A549 treated with CpdA at 1 μM for 4 hours (cell line): ENCODE measurements at places on chromosomes 12 and 14. TPM values are rescaled to one million over a fixed set of nuclear protein-coding genes. Genes with fewer than 3 reads are reported as not detected.

AMN gene
- 0.16 to 0.45 TPM (median 0.39 TPM) in 5 replicates for total RNA-seq

KLRG1 gene
- 1.1 to 2.1 TPM (median 1.4 TPM) in 5 replicates for total RNA-seq

KRT76 gene
- not detected in 5 replicates for total RNA-seq

SMOC1 gene
- 15.6 to 24.6 TPM (median 21.7 TPM) in 5 replicates for total RNA-seq

KRT2 gene
- total RNA-seq: 0.03 TPM in 1 of 5 replicates, not detected in the others

KLRD1 gene
- total RNA-seq: not detected in 5 replicates

PRB4 gene
- total RNA-seq: not detected in 5 replicates
